ENCODE measurements at places on chromosomes 1 and 21.

DNA sequence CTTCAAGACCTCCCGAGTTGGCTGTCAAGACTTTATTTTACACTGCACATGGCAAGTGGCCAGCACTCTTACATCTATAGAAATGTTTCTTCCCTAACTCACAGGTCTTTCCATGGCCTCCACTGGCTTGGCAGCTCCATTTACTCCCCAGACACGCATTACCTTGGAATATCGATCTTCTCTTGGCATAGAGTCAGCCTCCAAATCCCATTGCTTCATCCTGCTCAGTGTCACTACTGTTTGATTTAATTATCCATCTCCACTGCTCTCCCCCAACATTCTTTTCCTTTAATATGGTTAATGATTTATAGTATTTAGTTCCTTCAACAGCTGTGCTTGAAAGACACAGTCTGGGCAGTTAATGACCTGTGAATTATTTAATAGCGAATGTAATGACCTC lies 241.2 kb upstream of the MAP1LC3C start:
- DNase-seq, result no peak

GRCh38 chr1:170590921-170591705 lies 59.1 kb downstream of the GORAB start:
- DNase-seq, result no peak

DNA sequence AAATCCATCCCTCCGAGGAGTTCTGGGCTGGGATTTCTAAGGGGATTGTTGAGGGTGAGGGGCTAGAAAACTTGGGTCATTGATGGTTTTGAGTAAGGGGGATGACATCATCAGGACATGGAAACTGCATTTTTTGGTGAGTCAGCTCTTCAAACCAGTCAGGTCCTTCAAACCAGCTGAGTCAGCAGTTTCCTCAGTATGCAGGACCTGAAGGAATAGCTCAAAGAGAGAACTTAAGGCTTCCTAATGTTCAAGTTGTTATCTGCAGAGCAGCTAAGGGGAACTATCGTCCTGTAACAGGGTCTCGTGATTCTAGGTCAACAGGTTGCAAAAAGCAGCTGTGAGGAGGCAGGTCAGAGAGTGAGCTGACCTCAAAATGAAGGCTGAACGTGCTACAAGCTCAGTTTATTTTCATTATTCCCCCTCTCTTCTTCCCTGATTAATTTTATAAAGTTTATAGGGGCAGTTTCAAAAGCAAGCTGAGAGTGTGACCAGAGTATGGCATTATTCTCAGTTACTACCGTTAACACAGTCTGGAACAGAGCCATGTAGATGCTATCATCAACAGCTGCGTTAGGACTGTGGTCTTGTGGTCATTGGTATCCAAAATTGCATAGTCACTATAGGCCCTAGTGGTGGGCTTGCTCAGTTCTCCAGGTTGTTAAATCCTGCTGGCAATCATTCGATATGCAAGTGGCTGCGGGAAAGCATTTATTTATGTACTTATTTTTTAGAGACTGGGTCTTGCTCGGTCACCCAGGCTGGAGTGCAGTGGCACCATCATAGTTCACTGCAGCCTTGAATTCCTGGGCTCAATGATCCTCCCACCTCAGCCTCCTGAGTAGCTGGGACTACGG lies 10.7 kb upstream of the SDC3 start:
- no peak for DNase-seq

DNA sequence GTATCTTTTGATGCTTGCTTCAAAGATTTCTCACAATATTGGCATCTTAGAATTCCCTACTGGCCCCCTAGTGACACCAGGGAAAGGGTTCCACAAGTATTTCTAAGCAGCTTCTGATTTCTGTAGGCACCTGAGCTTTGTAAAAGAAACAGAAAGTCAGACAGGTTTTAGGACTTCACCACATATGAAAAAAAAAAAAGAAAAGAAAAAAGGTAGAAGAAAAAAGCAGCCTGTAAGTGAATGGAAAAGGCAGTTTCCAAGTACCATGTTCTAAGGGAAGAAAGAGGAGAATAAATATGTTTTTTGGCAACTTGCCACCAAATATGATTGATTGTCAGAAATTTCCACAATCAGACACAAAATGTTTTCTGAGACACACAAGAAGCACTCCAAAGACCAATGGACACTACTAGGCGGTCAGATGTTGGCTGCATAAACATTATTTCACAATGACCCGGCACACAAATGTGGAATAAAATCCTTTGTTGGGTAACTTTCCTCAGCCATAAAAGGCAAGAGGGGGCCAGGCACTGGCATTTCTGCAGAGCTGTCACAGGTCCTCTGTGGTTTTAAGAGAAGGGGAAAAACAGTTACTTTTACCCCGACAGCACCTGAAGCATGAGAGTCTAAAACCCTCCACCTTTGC lies 12.7 kb upstream of the CPLANE2 start:
- DNase-seq, result no peak

- DNase-seq, result no peak
These were observed 399.9 kb downstream of the HHAT start for GRCh38 chr1:210728437-210729149.

- DNase-seq, result no peak
These were observed 15.3 kb downstream of the DCAF8 start for GRCh38 chr1:160247053-160247452.

DNA sequence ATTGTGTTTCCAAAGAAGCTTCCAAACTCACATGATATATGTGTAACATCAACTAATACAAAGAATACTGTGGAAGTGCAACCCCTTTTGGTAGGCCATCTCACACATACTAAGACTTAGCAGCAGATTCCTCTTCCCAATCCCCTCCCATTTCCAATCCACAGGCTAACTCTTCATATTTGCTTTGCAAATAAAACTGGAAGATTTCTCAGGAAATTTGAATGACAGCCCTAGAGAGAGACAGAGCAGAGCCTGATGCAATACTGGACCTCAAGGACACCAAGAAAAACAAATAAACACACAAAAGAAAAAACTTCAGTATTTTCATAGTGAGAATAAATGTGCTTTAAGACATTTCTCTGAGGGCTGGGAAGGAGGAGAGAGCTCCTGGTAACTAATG lies 190.2 kb upstream of the BRINP3 start:
- no peak for DNase-seq

GRCh38 chr1:220732137-220732536 lies 16.0 kb upstream of the MTARC2 start:
- DNase-seq, result no peak

DNA sequence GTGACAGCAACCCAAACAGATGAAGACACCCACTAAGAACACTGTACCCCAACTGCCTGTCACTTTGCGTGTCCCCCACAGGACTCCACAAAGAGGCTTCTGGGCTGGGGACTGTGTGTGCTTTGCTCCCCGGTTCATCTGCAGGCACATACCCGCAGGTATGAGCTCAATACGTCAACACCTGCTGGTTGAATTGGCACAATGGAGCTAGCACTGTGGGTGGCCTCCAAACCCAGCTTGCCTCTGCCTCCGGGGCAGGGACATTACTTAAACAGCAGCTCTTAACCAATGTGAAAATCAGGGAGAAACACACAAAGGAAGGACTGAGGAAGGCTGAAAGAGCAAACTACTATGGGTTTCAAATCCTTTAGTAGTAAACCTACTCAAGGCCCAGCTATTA lies 140.2 kb upstream of the TIAM1 start:
- DNase-seq, result no peak

DNA sequence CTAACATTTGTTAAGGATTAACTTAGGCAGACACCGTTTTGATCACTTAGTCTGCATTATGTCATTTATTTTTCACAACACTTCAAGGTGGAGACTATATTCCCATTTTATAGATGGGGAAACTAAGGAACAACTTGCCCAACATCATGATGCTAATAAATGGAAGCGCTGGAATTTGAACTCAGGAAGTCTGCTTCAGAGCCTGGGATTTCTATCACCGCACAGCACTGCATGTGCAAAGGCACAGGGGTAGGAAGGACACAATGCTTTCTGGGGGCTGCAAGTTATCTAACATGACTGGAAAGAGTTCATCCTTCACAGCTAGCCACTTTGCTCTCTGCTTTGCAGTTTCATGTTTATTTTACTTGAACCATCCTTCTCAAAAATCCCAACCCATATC lies 100.5 kb downstream of the UBR4 start:
- DNase-seq, result no peak

DNA sequence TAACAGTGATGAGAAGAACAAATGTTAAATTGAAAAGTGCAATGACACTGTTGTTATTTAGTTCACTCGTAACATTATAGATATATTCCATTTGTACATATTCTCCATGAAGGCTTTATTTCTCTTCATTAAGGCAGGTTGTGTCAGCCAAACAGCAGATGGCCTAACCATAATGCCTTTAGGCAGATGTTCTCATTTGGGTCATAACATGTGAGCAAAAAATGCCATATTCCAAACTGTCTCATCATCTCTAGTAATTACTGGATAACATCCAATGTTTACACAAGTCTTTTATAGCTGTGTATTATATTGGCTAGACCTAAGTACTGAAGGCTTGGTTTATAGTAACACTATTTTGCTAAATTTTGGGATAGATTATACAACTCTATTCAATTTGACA lies 87.2 kb upstream of the CHODL start:
- DNase-seq, result no peak

DNA sequence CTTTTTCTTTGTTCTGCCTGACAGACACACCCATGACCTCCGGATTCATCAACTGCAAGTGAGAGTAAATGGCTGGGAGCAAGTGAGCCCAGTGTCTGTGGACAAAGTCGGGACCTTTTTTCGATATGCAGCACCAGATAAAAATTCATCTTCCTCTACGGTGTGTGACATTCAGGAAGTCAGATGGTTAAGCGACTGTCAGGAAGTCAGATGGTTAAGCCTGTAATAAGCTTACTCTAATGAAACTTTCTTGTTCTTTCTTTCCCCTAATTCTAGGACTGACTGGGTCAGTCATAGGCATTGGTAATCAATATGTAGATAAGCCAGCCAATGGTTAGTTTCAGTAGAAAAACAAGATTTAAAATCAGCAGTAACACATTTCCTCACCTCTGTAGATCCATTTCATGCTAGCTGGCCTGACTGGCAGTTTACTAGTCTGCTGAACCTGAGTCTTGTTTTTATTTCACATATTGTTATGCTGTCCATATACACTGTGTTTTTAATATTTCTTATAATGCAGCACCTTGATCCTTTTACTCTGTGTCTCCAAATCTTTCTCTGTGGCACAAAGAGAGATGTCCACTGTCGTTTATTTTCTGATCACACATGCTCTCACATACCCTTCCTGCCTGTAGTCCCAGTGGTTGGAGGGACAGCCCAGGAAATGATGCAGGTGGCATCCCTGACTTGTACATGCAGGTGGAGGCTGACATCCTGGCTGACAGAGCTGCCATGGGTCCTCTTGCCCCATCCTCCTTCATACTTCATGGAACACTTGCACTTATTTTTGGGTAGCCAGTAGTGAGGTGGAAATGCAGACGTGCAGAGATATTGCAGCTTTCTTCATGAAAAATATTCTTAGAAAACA lies 115.8 kb downstream of the VPS13D start:
- DNase-seq, result no peak

- no peak for DNase-seq
These were observed 7.8 kb downstream of the UBIAD1 start for GRCh38 chr1:11280719-11281376.

DNA sequence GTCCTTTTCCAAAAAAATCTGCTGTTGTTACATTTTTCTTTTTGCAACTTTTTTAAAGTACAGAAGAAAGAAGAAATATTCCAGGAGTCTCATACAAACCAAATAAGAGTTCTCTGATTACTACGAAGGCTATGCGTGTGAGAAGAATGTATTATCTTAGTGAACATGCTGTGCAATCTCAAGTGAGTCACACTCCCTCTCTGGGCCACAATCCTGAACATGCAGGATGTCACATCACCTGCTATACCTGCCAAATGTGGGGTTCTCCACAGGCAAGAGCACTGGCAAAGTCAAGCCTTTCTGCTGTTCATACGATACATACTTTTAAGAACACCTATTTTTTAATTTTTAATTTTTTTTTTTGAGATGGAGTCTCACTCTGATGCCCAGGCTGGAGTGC lies 21.7 kb upstream of the TRIM63 start:
- no peak for DNase-seq

- no peak for DNase-seq
These were observed at the start of gene PTGER3 for GRCh38 chr1:71047635-71048607. PTGER3 (minus strand) TSS chr1:71047816; CDS start chr1:71047577, 239 bp downstream.

- no peak for DNase-seq
These were observed 50.6 kb upstream of the HP1BP3 start for GRCh38 chr1:20837554-20838192.

DNA sequence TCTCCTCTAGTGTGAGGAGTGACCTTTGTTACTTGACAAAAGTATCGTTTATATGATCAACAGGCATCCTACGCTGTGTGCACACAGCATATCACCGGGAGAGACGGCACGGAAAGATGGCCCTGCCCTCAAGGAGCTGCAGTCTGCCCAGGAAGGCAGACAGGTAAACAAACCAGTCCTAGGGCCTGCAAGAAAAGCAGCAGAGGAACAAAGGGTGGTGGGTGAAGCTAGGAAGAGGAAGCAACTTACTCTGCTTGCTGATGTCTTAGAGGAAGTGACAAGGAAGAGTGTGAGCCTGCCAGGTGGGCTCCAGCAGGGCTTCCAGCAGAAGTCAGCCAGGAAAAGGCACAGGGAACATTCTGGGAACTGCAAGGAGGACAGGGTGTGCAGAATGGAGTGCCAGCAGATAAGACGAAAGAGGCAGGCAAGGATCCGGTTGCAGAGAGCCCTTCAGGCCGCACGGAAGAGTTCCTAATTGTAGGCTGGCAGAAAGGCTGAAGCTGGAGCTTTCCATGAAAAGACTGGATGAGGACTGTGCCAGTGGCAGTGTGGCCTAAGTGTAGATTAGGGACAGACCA lies 106.7 kb downstream of the SLC45A1 start:
- no peak for DNase-seq

- DNase-seq, result no peak
These were observed 59.7 kb downstream of the INKA2 start for GRCh38 chr1:111679541-111679940.

GRCh38 chr1:185679220-185679619 lies 55.0 kb upstream of the HMCN1 start:
- DNase-seq, result no peak

DNA sequence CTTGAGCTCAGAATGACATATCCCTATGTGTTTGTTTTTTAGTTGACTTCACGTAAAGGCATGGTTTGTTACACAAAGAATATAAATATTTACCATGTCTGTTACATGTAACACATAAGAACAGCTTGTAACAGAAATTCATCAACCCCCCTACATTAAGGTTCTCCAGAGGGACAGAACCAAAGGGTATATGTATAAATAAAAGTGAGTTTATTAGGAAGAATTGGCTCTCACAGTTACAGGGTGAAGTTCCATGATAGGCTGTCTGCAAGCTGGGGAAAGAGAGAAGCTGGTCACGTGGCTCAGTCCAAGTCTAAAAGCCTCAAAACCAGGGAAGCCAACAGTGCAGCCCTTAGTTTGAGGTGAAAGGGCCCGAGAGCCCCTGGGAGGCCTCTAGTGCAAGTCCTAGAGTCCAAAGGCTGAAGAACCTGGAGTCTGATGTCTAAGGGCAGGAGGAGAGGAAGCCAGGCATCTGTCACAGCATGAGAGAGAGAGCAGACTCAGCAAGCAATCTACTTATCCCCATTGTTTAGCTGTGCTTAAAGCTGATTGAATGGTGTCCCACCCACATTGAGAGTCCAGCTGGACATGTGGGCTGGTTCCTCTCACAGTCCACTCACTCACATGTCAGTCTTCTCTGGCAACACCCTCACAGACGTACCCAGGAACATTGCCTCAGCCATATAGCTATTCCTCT lies 15.8 kb downstream of the THRAP3 start:
- DNase-seq, result no peak
